ENCODE measurements at places on chromosomes 2 and 18.

DNA sequence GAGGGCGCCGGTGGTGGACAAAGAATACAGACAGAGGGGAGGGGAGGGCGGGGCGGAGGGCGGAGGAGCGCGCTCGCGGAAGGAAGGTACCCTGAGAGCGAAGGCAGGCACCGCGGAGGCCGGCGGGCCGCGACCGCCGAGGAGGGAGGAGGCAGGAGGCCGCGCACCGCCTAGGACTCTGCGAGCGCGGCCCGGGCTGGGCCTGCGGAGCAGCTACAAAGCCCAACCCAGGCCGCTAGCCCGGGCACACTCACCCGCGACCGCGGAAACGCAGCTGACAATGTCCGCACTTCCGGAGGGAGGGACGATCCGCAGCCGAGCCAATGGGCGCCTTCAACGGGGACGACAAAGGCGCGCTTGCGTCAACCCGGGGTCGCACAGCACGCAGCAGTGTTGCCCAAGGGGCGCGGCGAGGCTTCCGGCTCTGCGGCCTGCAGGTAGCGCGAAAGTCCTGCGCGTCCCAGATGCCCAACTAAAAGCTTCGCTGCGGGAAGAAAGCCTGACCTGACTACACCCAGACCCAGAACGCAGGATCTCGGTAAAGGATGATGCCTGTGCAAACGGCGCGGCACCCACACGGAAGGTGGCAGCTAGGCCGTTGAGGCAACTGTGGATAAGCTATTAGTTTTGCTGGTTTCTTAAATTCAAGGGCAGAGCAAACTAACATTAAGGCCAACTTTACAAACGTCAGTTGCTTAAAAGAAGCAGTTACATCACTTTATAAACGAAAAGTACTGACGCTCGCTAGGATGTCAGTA, at the start of gene C18orf32:
Gene C18orf32, minus strand, starts transcription at position 282 of the 758 bp plus-strand sequence. CDS start 3,486 bp downstream, outside the sequence.
- DNase-seq, result peak; percentile 95

- no peak for DNase-seq
Observed at GRCh38 chr18:51107082-51107481, 77.1 kb downstream of the SMAD4 start.

- DNase-seq, result no peak
Observed at GRCh38 chr2:211598238-211598637, 940.4 kb downstream of the ERBB4 start.

DNA sequence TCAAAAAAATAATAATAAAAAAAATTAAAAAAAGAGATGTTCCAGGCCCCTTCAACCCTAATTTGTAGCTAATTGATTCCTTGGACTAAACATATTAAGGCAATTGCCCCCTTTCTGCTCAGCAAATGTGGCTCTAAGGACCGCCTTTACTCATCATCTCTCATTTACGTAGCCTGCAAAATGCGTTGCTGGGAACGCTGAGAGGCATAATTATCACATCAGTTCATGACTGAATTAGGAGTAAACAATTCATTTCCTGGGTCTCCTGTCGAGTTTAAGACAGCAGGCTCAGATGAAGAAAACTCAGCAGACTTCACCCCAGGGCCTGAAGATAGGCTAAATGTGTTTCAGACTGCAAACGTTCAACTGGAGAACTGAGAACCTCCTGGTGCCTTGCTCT, 413.5 kb downstream of the NBAS start:
- DNase-seq, result no peak

- no peak for DNase-seq
Observed at GRCh38 chr2:156884216-156884615, 373.3 kb upstream of the GALNT5 start.

GRCh38 chr18:10482363-10482984, 28.0 kb downstream of the APCDD1 start:
- DNase-seq, result no peak

DNA sequence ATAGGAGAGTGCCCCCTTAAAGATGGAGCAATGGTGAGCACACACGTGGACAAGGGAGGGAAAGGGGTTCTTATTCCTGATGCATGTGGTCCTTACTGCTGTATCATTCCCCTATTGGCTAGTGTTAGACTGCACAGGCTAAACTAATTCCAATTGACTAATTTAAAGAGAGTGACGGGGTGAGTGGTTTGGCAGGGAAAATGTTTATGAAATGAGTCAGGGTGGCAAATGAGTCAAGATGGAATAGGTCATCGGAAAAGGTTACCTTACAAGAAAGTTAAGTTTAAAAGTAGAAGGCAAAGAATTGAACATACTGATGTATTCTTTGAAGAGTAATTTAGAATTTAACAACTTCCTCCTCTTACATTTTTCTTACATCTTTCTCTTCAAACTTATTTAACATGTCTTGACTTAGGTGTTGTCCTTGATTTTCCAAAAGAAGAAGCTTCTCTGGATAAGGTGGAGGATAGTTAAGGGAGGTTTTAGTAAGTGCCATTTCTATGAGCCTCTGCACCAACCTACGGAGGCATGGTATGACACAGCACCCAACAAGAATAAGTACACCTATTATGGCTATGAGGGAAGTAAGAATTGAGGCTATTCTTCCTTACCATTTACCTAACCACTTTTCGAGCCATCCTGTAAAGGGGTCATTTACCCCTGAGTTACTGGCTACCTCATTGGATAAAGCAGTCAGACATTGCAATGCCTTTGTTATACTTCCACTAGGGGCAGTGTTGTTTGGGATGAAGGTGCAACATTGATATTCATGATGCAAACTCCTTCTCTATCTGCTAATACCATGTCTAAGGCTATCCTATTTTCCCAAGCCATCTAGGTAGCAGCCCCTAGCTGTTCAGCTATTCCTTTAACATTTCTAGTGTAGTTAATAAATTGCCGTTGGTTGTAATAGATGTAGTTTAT, 1345.8 kb upstream of the LRRTM1 start:
- DNase-seq, result no peak

GRCh38 chr2:88171966-88172365, 1.8 kb downstream of the THNSL2 start:
- no peak for DNase-seq

DNA sequence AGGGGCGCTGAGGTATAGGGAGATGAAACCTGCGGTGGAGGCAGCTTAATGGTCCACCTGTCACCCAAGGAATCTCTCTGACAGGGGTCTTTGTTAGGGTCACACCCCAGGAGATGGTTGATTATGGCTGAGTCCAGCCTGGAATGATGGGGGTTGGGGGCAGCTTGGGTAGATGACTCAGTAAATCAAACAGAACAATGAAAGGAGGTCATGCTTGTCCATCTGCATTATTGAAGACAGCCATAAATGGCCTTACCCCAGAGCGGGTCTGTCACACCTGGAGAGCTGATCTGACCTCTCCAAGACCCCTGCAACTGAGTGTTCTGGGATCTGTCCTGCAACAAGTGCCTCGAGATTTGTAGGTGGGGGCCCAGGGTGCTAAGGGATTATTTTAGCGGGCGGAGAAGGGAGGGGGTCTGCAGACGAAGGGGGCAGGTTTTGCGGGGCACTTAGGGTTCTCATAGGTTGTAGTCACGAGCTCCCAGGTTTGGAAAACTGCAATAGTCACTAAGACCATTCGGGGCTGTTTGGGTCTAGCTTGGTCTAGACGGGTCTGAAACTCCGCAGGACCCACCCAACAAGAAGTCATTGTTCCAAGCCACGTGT, 771 bp upstream of the IGFBP2 start:
- DNase-seq, result no peak

DNA sequence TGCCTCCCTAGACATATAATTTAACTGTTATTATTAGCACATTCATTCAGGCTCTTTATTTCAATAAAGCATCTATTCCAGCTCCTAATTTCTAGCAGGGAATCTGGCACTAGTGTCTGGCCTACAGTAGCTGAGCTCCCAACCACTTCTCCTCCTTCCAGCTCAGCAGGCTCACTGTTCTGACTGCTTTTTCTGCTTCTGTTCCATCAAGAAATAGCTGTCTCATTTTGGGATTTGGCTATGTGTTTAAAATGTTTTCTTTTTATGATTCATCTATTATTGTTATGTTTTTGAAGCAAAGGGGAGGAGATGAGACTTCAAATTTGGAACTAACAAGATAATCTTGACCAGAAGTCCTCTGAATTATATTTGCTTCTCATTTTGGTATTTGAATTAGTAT, 172.7 kb upstream of the SMAD7 start:
- no peak for DNase-seq

All from activated CD4-positive, alpha-beta T cell treated with anti-CD3 and anti-CD28 coated beads, Interleukin-2, amount 10 ng/mL, durations not matched to agents 7 days and 5 days (primary cell).